ENCODE measurements at places on chromosomes 3 and 15.

- no peak for DNase-seq
Measured at GRCh38 chr3:128998561-128998960, 2.5 kb upstream of the EFCC1 start.

GRCh38 chr15:76163457-76164295, 103.9 kb downstream of the TMEM266 start:
- DNase-seq: no peak

DNA sequence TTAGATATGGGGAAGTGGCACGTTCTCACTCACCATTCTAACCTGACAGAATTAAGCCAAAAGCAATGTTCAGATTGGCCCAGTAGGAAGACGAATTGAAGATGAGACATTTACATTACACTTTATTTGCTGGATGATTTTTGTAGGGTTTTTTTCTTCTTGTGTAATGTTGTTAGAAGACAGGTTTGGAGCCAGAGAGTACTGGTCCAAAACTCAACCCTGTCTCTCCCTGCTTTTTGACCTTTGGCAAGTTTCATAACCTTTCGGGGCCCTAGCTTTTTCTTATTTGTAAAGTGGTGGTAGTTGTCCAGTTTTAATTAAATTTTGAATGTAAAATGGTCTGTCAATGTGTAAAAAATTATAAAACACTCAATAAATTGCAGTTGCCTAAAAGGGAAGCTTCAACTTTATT, 29.5 kb downstream of the PDE8A start:
- DNase-seq: no peak

- no peak for DNase-seq
Measured at GRCh38 chr15:96353416-96353929, 23.0 kb downstream of the NR2F2 start.

DNA sequence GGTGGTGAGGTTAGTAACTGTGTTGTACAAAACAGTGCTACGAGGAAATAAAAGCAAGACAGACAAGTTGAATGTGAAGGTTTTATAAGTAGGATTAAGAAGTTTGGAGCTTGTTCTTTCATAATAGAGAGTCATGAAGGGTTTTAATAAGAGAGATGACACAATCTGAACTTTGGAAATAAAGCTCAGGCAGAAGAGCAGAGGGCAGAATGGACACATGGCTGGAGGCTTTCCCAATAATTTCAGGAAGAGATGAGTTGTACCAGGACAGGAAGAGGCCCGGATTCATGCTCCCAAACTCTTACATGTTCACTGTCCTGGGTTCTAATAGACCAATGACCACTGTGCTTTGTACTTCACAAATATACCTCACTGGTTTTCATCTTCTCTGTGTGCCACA, 194.8 kb downstream of the SLC9A9 start:
- DNase-seq: no peak

GRCh38 chr15:67883234-67883773, 43.5 kb upstream of the RNU6-1 start:
- no peak for DNase-seq

- no peak for DNase-seq
Measured at GRCh38 chr3:30649572-30650318, 43.3 kb downstream of the TGFBR2 start.

- DNase-seq: no peak
Measured at GRCh38 chr3:166177130-166177529, 339.9 kb upstream of the BCHE start.

- DNase-seq: no peak
Measured at GRCh38 chr3:154310840-154311239, 13.4 kb downstream of the DHX36 start.

- DNase-seq: no peak
Measured at GRCh38 chr15:80492409-80492808, 88.2 kb downstream of the ARNT2 start.

GRCh38 chr15:64112073-64112772, 16.4 kb downstream of the SNX1 start:
- DNase-seq: no peak

GRCh38 chr3:149391960-149392359, 14.5 kb upstream of the TM4SF1 start:
- DNase-seq: no peak

- DNase-seq: peak; percentile 82
Measured at GRCh38 chr15:89057506-89058133, 30.6 kb upstream of the ABHD2 start.
